ENCODE measurements at places on chromosomes 1 and 21.
A peak's percentile ranks its signal among the peaks of the same experiment; 100 is the strongest.

DNA sequence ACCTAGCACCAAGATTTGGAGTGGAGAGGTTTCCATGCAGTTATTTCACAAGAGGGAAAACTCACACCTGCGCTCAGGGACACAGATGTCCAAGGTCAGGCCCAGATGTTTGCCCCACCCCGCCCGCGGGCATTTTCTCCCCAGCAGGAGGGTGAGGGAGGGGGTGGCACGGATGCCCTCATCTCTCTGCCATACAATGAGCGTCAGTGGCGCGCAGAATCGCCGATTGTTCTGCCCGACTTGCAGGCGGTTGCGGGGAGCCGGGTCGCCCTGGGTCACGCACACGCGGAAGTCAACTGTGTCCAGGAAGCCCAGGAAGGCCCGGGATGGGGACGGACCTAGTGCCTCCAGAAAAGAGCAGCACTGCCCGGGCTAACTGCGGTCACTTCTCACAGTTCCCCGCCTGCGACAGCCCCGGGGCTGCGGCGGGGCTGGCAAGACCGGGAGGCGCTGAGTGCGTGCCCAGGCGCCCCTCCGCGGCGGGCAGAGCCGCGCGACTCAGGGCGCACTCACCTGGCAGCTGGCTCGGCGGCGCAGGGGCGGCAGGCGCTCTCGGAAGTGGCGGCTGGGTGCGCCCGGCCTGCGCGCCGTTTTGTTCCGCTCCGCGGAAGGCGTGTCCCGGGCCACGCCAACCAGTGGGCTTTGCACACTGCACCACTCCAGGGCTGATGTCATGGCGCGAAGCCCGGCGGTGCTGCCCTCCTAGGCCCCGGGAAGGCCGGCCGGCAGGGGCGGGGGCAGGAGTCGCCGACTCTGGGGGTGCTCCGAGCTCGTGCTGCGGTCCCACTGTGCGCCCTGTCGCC, at the start of gene CSRP1:
Gene CSRP1 (minus strand): TSS at position 567 of the 803 bp plus-strand sequence. CDS start 10,820 bp downstream, outside the sequence.
- DNase-seq: peak; percentile 91

DNA sequence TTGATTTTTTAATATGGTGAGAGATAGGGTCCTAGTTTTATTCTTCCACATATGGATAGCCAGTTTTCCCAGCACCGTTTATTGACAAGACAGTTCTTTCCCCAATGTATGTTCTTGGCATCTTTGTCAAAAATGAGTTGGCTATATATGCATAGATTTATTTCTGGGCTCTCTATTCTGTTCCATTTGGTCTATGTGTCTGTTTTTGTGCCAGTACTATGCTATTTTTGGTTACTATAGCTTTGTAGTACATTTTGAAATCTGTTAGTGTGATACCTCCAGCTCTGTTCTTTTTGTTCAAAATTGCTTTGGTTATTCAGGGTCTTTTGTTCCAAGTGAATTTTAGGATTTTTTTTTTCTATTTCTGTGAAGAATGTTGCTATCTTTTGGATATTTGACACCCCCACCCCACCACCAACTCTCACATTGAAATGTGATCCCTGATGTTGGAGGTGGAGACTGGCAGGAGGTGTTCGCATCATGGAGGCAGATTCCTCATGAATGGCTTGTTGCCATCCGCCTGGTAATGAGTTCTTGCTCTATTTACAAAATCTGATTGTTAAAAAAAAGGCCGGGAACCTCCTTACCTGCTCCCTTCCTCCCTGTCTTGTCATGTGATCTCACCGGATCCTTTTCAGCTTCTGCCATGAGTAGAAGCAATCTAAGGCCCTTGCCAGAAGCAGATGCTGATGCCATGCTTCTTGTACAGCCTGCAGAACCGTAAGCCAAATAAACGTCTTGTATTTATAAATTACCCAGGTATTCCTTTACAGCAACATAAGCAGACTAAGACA, 54.8 kb upstream of the KRTAP19-8 start:
- no peak for DNase-seq

DNA sequence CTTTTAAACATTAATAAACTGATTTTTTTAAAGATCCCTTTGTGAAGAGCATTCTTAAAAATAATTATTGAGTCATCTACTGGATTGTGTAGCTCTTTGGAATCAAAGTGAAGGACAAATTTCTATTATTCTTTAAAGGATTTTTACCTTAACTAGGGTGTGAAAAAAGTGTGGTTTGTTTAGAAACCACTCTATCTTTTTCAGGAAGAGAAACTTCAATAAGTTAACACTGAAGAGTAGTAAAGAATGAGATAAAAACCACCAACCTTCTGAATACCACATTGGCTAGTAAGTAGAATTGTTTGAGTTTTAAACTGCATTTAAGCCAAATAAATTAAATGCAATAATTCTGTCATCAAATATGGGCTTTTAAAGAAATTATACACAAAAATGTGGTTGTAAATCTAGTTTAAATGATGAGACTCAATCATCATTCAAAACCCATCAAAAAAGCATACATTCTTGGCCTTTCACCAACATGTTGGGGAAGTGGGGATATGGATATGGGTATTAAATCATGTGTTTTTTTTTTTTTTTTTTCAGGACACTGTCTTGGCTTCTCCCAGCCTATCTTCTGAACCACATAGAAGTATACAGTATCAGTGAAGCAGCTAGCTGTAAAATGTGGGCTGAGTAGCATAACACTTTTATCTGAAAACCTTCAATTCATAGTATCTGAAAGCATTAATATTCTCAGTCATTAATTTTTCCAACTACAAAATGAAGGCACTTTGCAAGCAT, 4.8 kb downstream of the S1PR1 start:
- no peak for DNase-seq

DNA sequence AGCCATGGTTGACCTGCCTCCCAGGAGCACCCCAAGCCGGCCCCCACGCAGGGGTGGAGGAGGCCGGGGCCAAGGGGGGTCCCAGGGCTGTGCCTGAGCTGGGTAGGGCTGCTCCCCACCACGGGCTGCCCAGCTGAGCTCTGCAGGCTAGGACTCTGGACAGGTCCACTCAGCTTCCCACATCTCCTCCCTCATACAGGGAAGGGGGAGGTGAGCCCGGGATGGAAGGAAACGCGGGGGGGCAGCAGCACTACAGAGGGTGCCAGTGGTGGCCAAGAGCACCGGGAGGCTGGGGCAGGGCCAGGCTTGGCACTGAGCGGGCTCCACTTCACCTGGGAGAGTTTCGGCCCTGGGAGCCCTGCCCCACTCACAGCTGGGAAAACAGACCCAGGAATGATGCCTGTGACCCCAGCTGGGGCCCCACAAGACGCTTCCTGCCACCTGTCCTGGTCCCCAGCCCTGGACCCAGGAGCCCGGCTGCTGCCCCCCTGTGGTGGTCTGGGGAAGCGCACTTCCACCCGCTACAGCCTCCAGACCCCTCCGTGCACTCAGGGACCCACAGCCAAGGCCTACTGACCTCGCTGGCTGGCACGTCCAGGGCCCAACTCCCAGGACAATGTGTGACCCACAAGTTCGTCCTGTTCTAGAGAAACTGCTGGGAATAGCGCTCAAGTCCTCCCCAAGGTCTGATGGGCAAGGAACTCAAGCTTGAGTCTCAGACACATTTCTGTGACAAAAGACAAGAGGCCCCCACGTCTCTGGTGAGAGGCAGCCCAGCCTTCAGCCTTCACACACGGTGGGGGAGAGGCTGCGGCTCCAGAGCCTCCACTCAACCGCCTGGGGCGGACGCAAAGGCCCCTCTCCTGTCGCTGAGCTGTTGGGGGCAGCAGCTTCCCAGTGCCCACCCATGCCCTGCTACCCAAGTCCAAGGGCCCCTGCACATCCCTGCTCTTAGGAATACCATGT, 3.0 kb downstream of the AURKAIP1 start:
- peak; percentile 89 for DNase-seq

DNA sequence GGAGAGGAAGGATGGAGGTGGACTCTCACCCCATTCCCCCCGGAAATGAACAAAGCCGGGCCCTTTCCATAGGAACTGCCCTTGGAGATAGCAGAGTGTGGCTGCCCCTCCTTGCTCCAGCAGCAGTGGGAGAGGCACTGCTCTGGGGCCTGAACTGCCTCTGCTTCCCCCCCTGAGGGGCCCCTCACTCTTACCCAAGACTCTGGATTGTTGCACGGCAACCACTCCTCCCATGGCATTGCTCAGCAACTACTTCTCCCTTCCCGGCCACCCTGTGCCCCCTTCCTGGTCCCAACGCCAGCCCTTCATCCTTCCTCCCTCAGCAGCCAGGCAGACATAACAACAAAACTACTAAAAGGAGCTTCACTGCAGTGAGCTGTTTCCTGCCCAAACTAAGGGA, 3.0 kb upstream of the ACKR1 start:
- DNase-seq: no peak

DNA sequence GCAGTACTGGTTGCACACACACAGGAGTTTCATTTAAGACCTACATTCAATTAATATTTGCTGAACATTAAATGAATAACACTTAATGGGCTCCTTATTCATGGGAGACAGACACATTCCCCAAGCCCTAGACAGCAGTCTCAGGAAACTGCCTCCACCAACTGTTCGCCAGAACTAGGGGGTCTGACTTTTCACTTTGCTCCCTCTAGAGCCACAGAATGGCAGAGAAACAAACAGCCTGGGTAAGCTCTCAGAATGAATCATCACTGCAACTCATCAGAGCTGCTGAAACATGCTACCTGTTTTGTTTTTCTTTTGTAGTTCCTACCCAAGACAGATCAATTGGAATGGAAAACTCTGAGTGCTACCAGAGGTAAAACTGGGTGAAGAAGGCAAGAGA, 31.7 kb downstream of the ELK4 start:
- no peak for DNase-seq

DNA sequence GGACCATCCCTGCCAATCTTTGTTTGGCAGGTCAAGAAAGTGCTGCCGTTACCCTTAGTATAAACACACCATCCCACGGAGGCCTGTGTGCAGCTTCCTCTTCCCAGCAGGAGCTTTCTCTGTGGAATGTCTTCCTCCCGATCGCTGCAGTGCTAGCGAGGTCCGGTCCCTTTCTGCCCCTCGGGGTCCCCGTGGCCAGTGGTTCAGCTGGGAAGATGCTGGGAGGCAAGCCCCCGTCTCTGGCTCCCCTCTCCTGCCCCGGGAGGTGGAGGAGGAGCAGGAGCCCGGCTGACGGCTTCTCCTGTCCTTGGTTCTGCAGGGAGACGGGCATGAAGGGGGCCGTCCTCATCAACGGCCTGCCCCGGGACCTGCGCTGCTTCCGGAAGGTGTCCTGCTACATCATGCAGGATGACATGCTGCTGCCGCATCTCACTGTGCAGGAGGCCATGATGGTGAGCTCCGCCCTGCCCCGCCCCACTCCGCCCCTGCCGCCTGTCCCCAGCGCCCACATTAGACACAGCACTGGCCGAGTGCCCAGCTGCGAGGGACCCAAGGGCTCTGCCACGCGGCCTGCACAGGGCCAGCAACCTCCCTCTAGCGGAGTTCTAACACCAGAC, 42.1 kb downstream of the TFF3 start:
- DNase-seq: no peak

DNA sequence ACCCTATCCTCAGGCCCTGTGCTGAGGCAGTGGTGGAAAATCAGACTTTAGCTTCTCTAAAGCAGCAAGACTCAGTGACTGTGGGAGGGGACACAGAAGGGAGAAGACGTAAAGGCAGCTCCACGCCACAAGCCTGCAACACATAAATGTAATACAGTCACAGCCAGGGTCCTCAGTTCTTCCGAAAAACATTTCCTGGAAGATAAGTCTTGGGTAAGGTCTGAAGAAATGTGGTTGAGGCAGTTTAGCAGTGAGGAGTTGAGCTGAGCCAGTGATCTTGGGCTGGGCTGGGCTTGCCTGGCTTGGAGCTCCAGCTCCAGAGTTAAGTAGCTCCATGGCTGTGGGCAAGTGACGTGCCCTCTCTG, 127.8 kb upstream of the ADAR start:
- DNase-seq: no peak

GRCh38 chr1:34885405-34886247, 26.1 kb upstream of the SMIM12 start:
- DNase-seq: peak; percentile 59

DNA sequence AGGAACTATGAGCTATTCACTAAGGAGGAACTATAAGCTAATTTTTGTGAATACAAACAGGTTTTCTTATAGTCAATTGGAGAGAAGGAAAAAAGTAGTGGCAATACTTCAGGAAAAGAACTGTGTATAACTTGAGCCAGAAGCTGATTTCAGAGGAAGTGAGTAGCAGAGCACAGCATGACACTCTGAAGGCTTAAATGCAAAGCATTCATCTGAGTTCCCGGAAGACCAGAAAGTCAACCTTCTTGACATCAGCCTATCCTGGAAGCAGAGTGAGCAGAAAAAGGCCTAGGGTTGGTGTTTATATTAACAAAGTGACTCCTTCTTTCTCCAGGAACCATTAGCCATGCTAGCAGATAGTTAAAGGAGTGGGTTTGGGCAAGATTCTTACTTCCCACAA, 545.2 kb downstream of the MRPL39 start:
- no peak for DNase-seq

- no peak for DNase-seq
Measured at GRCh38 chr1:237891979-237892378, 1.3 kb upstream of the ZP4 start.

GRCh38 chr1:116871779-116872146, 38.0 kb upstream of the PTGFRN start:
- no peak for DNase-seq
